AG20443 (cell line): ENCODE measurements at places on chromosomes 6 and 20.

GRCh38 chr6:161023316-161023715, 31.7 kb downstream of the MAP3K4 start:
- peak; percentile 18 for DNase-seq

GRCh38 chr20:24321973-24322372, 147.5 kb upstream of the SYNDIG1 start:
- DNase-seq = no peak

- DNase-seq = no peak
Measured at GRCh38 chr6:43386492-43386891, 17.0 kb upstream of the ZNF318 start.

DNA sequence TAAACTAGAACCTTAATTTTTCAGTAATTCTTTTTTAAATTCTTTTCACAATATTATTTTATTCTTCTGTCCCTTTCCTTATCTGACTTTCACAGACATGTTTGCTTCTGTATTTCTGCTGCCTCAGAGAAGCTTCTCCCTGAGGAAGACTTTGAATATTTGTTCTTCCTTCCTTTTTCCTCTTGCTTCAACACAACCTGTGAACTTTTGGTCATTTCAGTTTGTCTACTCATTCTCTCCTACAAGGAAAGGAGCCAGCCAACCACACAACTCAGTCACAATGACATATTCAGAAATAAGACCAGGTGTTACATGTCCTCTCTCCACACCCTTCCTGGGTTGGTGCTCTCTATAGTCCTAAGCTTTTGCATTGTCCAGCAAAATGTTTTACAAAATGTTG, 310.4 kb downstream of the TFAP2B start:
- no peak for DNase-seq

DNA sequence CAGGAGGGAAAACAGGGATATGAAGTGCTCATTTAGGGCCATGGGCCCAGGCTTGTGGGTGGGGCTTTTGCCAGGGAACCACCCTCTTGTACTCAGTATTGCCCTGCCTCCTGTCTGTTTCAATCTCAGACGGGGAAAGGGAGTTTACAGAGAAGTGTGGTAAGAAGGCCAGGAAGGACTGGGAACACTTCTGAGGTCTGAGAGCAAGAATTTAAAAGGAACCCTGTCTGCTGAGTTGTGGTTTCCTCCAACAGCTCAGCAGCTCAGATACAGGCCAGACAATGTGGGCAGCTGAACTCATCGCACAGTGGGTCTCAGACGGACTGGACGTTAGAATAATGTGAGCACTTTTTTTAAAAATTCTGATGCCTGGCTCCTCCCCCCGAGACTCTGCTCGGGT, 354.1 kb upstream of the ARID1B start:
- DNase-seq = no peak

DNA sequence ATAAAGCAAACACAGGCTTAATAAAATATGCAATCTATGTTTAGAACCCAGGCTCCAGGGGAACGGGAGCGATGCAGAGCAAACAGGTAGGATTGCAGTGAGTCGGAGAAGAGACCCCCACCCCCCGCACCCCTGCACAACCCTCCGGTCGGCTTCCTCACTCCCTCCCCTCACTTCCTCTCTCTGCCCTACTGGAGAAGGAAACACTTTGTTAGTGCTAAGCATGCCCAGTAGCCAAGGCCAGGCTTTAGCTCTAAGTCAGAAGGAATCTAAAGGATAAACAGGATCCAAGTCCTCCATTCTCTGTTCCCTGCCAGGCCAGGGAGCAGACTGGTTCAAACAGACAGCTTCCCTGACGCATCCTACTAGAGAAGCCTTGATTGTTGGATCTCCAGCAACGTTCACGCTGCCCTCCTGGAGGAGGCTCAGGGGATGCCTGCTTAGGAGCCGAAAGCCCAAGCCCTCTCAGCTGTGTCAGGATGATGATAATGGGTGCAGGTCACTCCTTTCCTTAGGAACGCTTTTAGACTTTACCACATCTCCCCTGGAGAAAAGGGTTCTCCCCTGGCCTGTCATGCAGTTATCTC, 14.7 kb downstream of the FOXQ1 start:
- DNase-seq = no peak

DNA sequence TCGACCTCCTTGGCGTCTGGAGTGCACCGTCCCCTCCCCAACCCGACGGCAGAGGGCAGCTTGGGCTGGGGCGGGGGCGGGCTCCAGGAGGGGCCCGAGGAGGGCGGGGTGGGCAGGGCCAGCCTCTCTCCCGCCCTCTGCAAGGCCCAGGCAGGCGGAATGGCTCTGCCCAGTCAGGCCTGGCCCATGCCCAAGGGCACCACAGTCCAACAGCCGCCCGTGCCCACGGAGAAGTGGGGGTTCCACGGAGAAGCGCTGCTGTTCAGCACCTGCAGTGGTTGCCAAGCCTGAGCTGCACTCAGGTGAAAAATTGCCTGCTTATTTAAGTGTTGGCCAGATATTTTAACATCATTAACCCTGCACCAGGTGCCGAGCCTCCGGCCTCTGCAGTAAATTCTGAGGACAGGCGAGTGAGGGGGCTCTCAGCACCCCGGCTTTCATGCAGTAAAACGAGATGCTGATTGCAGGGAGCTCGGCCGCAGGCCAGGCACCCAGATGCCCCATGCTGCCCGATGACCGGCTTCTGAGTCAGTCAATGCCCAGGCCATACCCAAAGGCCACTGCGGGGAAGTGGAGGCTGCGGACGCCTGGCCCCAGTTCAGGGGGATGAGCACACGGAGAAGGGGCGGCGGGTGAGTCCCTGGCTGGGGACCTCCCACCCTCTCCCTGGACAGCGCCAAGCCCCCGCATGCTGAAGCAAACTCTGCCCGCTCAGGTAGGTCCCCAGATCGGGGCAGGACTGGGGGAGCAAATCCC, at the start of gene SRMS:
TSS of gene SRMS (minus strand) at position 25 of the 756 bp plus-strand sequence. CDS start 286 bp downstream, outside the sequence.
- DNase-seq = no peak

DNA sequence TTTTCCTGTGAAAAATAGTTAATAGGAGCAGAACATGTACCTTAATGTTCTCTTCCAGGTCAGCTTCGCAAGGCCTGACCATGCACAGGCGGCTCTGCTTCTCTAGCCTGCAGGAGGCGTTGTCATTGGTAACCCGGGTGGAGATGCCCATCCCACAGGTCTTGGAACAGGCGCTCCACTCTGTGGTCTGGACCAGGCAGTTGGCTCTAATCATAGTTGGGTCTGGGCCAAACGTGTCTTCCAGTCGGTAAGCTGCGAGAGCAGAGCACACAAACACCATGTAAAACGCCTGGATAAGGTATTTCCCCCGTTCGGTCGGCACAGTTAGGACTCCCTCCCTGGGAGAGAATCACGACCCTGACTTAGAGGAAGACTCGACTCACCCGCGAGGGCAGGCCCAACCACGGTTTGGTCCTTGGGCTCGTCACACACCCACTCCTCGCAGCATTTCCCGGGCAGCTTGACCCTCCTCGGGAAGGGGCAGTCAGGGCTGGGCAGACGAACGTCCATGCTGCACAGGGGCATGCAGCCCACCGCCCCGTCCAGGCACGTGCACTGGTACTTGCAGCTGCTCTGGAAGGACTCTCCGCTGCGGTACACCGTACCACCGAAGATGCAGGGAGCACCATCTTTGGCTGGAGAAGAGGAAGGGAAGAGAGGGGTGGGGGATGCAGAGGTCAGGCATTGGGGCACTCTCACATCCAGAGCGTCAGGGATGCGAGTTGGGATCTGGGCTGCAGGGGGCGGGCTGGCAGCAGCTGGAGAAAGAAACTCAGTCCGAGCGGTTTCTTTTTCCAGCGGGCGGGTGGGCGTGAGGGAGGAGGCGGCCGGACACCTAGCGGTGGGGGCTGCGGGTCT, 1.0 kb downstream of the CCN2 start:
- DNase-seq = peak; percentile 69

DNA sequence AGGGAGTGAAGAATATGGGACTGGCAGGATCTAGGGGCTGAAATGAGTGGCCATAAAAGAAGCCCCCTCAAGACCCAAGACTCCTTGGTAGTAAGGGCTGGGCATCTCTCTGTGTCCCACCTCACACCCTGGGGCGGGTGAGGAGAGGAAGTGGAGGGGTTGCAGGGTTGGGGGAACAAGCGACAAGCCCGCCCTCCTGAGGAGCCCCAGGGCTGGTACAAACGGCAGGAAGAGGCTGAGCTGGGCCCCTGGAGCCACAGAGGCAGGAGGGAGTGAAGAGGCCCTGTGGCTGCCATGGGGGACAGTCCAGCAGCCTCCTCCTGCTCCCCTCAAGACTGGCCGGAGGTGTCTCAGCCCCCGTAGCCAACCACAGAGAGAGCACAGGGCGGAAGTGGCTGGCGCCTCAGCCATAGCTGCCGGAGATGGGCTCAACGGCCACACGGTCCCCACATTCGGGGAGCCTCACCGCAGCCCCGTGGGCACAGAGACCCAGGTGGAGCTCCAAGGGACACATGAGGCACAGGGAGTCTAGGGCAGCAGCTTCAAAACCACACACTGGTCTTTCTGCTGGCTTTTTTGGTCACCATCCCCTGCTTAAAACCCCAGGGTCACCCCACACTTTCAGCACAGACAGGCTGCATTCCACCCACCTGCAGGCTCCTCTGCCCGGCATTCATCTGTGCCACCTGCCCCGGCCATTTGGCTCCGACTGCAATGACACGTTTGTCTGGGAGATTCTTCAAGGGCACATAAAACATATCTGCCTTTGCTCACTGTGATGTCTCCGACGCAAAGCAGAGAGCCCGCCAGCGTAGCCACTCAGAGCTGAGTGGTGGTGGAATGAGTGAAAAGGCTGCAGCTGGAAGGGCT, 524 bp downstream of the C20orf203 start:
- peak; percentile 6 for DNase-seq

DNA sequence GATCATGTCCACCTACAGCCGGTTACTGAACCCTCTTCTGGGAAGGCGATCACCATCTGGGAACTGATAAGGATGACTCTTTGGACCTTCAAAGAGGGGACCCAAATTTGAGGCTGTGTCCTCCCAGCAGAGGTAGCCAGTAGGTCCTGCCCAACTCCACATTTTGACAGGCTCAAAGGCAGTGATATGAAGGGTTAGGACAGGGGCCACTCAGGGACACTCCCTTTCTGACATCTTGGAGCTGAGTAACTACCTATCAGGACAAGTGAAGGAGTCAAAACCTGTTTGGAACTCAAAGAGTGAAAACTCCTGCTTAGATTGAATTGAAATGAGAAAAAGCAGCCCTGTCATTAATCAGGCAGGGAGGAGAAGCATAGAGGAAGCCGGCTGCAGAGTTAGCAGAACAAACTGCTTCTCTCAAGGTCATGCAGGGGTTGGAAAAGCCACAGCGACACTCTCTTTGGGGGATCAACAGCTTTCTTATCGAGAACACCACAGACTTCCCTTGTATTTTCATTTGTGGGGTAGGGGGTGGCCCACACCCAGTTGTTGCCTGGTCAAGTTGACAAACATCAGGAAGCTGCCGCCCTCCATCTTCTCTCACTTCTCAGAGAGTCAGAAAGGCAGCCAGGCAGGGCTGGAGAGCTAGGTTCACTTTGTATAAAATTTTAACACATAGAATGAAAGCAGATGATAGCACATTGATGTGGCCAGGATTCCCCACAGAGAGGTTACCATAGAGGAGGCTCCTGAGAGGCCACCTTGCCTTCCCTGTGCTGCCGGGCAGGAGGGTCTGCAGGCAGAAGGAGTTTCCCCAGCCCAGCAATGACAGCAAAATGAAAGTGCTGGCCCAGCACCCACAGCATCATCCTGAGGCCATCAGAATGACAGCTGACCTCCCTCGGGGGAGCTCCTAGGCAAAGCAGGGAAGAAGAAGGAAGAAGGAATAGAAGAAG, 47.6 kb downstream of the AGPAT4 start:
- DNase-seq = no peak

GRCh38 chr20:5279661-5280060, 37.1 kb downstream of the PROKR2 start:
- DNase-seq = no peak

GRCh38 chr6:24231438-24231977, 105.5 kb downstream of the NRSN1 start:
- no peak for DNase-seq

DNA sequence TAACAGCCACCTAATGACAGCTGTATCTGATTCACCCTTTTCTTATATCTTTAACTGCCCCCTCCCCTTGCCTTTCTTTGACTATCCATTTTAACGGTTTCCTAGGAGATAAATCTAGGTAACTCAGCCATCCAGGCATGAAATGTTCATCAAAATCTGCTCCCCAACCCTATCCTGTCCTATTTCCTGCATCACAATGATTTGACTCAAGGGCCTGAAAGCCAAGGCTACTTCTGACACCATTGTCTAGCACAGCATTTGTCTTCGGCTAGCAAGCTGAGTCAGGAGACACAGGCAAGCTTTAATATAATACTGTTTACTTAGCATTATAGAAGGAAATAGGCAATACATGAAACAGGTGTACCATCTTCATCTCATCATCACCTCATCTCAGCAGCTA, 31.6 kb upstream of the MANEA start:
- no peak for DNase-seq

DNA sequence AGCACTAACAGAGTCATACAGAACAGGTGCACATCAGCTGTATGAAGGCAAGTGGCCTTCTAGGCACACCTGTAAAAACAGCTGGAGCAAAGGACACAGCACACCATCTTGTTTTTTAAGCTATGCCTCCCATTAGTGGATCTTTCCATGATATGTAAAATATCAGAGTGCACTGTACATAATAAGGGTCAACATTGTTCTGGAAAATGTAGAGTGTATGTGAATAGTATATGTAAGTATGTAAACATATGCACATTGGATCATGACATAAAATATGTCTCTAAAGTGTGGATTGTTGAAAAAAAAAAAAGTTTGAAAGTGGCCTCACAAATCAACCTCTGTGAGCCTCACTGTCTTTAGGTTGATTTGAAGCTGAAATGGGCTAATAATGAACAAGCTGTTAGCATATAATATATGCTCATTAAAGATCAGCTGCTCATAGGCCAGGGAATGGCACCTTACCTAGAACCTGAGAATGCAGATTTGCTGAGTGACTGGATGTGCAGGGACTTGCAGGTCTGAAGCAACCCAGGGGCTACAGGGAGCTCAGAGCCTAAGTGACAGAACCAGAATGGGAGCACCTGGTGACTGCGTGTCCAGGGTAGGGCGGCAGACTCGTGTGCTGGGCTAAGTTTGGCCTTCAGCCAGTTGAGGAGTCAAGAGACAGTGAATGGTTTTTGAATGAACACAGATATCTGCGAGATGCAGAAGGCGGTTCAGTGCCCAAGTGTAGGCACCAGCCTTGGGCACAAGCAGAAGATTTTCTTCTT, 198.6 kb downstream of the TMEM242 start:
- DNase-seq = no peak

DNA sequence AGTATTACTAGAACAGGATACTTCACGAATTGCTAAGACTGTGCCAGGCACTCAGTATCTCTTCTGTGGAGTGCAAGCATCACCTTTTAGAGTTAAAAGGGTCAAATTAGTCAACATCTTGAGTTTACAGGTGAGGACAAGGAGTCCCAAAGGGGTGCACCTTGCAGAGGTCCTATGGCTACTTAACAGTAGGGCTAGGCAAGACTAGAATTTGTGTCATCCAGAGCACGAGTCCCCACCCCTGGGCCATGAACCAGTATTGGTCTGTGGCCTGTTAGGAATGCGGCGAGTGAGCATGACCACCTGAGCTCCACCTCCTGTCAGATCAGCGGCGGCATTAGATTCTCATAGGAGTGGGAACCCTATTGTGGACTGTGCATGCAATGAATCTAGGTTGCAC, 10.5 kb upstream of the DSTN start:
- no peak for DNase-seq
